Posterior cingulate gyrus (tissue), 11 donors: ENCODE measurements at places on chromosomes 5 and 9.

GRCh38 chr9:113695901-113696300 lies 180.2 kb upstream of the ZNF618 start:
- DNase-seq, result no peak

- DNase-seq, result no peak
Measured at GRCh38 chr9:76414661-76415060, 20.4 kb upstream of the RFK start.

GRCh38 chr5:10684303-10685086 lies 76.5 kb downstream of the DAP start:
- peak; percentile 67 for DNase-seq

DNA sequence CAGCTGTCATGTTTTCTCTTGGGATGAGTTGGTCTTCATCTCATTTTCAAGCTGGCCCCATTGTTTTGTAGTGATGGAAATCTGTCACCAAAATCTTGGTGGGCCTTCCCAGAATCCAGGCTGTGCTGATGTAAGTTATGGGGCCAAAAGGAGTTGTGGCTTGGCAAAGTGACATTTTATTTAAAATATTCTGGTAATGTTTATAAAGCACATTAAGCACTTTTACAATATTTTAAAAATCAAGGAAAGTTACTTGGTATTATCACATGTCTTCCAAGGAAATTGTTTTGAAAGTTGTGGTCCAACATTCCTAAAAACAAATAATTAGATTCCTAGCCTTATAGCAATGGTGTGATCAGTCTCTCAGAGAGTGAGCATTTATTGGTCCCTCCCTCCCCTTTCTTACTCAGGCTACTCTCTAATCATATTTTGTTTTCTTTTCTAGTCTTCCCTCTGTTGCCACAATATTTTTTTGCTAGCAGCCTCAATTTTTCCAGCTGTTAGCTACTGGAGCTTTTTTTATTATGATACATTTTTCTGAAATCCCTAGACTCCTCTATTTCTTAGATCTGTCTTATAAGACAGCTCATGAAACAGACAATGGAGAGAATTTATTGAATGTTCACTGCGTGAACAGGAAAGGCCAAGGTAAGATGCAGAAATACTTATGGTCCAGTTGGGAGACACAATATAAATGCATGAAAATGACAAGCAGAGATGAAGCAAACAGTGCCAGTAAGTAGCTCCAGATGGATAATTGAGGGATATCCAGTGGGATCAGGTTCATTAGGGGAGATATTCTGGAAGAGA lies 408.1 kb upstream of the ZNF608 start:
- no peak for DNase-seq

GRCh38 chr5:111254613-111255012 lies 30.4 kb downstream of the CAMK4 start:
- no peak for DNase-seq

DNA sequence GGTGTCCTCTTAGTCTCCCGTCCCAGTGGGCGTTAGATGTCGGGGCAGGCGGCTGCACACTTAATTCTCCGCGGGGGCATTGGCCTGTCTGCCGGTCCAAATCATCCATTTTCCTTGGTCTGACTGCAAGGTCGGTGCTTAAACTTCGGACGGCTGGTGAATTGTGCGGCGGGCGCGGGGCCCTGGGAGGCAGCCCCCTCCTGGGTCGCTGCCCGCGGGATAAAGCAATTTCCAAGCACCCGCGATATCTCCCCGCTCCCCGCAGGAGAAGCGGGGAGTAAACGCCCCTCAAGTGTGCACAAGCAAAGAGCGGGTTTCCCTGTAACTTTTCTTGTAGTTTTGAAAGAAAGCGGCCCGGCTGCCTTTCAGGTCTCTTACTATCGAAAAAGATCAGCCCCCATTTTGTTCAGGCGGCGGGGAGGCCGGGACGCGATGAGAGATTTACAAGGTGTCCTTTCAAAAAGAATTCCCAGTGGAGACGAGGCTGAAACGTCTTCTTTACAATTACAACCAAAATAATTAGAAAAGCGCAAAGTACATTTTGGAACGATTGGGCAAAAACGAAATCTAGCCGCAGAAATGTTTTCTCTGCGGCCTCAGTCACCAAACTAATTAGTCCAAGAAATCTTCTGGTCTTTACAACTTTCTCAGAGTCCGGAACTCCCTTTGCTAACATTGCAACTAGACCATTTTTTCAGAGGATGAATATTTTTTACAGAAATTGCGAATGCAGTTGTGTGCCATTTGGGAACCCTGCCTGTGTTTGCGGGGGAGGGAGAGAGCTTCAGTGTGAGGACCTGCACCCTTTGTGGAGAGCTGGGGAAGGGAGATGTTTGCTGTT lies 1.8 kb downstream of the IRX1 start:
- DNase-seq, result no peak

GRCh38 chr9:68705531-68706362 lies 707 bp downstream of the PIP5K1B start:
- peak; percentile 75 for DNase-seq

- no peak for DNase-seq
Measured at GRCh38 chr5:68822796-68823195, 271.0 kb upstream of the SLC30A5 start.

GRCh38 chr5:14068136-14068535 lies 75.0 kb upstream of the TRIO start:
- no peak for DNase-seq

GRCh38 chr5:124161266-124161665 lies 585.2 kb downstream of the ZNF608 start:
- DNase-seq, result no peak

DNA sequence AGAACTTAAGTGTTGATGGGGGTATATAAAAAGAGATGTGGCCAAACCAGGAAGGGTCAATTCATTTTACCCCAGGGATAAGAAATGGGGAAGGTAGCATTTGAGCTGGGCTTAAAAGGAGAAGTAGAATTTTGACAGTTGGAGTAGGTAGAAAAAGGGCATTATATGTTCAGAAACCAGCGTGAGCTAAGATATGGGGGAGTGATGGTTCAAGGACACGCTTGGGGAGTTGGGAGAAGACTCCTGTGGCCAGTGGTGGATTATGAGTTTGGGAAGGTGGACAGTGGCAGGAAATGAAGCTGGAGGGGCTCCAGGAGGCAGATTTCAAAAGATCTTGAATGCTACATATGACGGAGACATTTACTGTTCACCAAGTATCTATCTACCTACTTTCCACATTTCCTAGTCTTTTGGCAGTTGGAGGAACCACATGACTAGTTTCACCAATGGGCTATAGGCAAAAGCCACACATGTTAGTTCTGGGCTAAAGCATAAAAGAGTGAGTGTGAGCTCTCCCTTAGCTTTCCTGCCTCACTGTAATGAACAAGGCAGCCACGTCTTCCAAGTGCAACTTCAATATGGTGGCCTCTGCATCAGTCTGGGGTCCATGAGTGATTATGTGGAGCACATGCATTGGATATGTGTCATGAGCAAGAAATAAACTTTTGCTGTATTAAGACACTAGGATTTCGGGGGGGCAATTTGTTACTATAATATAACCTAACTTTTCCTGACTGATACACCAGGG lies 15.7 kb upstream of the GSN start:
- no peak for DNase-seq

- no peak for DNase-seq
Measured at GRCh38 chr9:114416290-114416689, 28.5 kb upstream of the AKNA start.

GRCh38 chr5:173954671-173955521 lies 34.1 kb upstream of the C5orf47 start:
- no peak for DNase-seq

DNA sequence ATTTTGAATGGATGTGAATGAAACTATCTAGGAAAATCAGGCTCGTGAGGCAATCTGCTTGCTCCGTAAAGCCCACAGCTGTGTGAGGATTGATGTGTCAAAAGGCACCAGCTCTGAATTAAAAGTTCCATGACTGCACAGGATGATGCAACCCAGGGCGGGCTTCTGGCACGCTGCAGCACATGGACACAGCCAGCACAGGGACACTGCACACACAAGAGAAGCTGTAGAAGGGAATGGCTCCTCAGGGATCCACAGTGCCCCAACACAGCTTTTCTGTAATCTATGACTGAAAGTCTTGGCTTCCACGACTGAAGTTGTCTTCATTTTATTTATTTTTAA lies 151.0 kb downstream of the GCNT1 start:
- DNase-seq, result peak; percentile 22

DNA sequence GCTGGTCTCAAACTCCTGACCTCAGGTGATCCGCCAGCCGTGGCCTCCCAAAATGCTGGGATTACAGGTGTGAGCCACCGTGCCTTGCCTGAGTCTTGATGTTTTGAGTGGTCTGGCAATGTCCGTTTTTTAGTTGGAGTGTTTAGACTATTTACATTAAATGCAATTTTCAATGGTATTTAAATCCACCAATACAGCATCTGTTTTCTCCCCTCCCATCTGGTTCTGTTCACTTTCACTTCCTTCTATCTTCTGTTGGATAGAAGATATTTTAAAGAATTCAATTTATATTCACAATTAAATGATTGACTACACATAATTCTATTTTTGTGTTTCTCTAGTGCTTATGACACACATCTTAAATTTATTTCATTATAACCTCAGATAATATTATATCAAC lies 26.0 kb upstream of the PCAT7 start:
- DNase-seq, result no peak

DNA sequence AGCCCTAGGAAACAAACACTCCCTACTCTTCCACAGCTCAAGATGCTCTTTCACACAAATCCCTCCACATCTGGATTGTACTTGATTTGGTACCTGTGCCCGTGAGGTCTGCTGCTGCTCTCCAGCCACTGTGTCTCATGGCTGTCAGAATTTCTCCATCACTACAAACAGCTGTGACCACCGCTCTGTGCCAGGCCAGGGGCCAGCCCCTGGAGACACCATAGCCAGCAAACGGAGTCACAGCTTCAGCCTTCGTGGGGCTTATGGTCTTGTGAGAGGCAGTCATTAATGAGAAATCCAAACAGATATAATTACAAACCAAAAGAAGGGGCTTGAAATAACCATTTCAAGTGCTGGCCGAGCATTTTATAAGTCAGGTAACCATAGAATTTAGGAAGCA lies 43.6 kb downstream of the ADAM19 start:
- no peak for DNase-seq

DNA sequence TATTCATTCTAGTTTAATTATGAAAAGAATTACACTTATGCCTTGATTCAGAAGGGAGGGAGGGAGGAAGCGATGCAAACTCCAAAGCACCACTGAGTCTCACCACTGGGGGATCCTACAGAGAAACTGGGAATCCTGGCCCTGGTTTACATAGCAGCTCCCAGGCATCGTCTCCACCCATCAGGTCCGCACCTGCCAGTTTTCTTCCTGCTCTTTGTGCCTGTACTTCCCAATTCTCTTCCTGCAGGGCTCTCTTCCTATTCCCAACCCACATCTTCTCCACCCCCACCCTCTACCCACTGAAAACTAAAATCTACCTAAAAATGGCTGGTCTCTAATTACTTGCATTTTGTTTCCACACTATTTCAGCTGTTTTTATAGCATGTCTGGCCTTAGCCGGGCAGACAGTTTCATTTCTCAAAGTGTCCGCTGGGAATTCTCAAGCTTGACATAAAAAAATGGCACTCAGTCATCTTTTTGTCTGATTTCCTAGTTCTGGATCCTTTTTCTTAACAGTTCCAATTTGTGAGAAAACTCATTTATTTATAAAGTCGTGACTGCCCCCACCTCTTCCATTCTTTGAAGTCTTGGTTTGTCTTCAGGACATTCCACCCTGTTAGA lies 1.6 kb upstream of the TNIP1 start:
- DNase-seq, result no peak

DNA sequence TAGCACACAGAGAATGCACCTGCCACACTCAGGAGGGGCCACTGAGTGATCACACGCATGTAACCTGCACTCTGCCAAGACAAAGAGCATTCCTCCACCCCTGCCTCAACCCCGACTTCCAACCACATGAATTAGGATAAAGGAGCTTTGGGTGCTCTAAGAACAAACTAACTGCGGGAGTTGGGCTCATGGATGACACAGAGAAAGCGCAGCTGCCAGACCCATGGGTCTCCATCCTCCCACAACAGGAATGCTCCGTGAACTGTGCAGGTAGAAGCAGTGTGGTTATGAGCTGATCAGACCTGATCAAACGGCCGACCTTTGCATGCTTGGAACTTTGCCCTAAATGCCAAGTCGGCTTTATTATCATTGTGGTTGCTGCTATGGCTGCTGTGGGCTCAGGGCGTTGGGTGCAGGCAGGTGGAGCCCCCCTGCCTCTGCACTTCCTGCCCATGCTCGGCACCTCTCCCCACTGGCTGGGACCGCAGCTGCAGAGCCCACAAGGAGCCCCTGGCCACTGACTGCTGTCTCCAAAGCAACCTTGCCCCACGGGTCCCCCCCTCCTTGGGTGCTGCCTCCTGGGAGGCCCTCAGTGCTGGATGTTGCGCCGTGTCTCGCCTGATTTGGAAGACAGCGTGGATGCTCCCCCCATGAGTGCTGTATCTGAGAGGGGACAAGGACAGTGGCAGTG lies 2.6 kb upstream of the SLC6A3 start:
- DNase-seq, result no peak

DNA sequence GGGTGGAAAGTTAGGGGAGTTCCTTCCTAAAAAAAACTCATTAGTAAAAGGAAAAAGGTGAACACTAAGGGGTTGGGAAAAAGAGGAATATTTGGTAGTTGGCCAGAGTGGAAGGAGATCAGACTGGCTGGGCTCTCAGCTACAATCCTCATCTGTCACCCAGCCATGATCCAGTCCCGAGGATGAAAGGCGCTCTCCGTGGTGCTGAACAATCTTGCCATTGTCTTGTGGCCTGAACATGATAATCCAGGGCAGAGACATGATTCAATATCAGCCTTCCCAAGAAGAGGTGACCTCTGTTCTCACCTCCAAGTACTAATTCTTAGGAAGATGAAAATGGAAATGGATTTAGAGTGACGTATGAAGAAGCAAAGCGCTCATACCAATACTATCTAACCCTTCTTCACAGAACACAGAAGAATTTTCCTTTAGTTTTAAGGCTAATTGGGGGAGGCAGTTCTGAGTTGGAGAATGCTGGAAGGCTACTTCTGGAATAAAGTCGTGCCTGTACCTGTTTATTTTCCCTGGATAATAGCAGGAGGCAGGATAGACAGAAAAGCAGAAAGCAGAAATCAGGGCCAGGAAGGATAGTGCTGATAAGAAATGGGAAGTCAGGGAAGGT lies 36.6 kb upstream of the MYORG start:
- DNase-seq, result peak; percentile 61

- no peak for DNase-seq
Measured at GRCh38 chr9:37062336-37062735, 28.3 kb upstream of the PAX5 start.
